ENCODE measurements at places on chromosomes 7 and 10. TPM values are rescaled to one million over a fixed set of nuclear protein-coding genes. Genes with fewer than 3 reads are reported as not detected.

GRCh38 chr10:70939441-70940003 lies 51.2 kb upstream of the PCBD1 start:
- DNase-seq, result peak; percentile 57

GRCh38 chr7:64883113-64883905 lies 19.8 kb upstream of the ZNF273 start:
- peak; percentile 61 for DNase-seq

DNA sequence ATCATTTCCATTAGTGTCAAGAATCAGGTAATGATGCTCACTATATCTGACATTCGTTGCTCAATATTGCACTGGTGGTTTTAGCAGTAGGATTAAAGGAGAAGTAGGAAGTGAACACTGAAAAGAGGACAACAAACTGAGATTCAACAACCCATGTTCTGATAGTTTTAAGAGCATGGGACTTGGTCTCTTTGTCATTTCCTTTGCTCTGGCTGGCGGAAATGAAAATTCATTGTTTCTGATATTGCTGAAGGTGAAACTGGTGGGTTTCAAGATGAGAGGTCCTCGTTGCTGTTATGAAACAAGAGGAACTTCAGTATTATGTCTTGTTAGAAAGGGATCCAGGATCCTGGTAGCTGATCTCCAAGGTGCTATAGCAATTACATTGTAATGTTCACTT lies 129.0 kb downstream of the DNAH11 start:
- DNase-seq, result no peak

- DNase-seq, result no peak
These were observed 125.2 kb upstream of the STEAP4 start for GRCh38 chr7:88431882-88432281.

DNA sequence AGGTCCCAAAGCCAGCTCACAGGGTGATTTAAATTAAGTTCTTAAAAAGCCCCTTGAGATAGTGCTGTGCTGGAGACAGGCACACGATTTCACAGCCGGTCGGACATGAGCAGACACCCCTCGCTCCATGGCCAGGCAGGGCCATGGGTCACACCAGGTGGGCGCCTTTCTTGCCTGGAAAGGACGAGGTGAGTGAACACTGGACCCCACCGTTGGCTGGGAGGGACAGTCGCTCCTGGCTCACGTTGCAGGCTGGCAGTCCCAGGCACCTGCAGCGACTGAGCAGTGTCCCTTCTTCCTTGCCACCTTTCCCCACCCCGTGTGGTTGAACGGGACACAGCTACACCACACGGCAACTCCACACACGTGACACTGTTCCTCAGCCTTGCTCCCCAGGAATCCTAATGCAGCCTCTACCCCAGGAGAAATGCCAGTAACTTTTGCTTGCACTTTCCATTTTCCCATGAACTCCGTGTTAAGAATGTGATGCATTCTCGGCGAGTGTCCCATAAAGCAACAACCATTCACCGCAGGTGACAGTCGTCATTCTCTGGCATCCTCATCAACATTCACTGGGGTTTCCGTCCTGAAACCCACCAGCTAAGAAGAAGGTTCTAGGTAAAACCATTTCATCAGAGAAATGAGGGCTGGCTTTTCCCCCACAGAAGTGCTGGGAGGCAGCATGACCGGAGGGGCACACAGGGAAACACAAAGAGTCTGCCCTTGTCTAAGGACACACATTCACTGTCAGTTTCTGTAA lies 217.4 kb downstream of the ZMYND11 start:
- no peak for DNase-seq

ITIH5 gene
- 3.0 TPM for total RNA-seq

ABCB1 gene
- not detected for total RNA-seq

TACR2 gene
- total RNA-seq, result not detected

DGKI gene
- total RNA-seq, result 0.06 TPM

GBX1 gene
- total RNA-seq, result 0.37 TPM

ANKRD22 gene
- not detected for total RNA-seq

LRRC17 gene
- 0.58 TPM for total RNA-seq

INHBA gene
- total RNA-seq, result not detected

GFRA1 gene
- total RNA-seq, result 0.37 TPM

All from G401 (cell line).